Amygdala (tissue), 56 donors: ENCODE measurements at places on chromosomes 5 and 9.

GRCh38 chr5:130955041-130955440 is 210.0 kb downstream of the HINT1 start:
- DNase-seq = no peak

GRCh38 chr9:33106827-33107621 is 30.6 kb upstream of the SMU1 start:
- no peak for DNase-seq

- no peak for DNase-seq
Measured at GRCh38 chr9:104463864-104464263, 40.2 kb upstream of the OR13F1 start.

GRCh38 chr5:60340965-60341471 is 358.9 kb downstream of the DEPDC1B start:
- no peak for DNase-seq

DNA sequence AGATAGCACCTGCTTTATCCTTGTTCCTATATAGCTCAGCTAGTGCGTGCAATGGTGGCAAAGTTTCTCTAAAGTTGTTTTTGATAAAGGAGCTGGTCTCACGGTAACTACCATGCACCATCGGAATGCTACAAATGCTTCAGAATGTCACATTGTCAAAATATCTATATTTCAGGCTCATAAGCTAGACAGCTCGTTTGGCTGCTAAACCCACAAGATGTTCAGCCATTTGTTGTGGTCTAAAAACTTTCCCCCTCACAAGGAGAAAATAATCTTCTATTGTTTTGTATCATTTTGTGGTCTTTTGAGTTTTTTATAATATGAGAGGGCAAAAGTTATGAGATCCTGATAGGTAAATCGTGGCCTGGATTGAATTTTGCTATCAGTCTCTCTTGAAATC is 137.9 kb downstream of the NTRK2 start:
- no peak for DNase-seq

- DNase-seq = no peak
Measured at GRCh38 chr9:129350143-129350935, 172.3 kb upstream of the IER5L start.

DNA sequence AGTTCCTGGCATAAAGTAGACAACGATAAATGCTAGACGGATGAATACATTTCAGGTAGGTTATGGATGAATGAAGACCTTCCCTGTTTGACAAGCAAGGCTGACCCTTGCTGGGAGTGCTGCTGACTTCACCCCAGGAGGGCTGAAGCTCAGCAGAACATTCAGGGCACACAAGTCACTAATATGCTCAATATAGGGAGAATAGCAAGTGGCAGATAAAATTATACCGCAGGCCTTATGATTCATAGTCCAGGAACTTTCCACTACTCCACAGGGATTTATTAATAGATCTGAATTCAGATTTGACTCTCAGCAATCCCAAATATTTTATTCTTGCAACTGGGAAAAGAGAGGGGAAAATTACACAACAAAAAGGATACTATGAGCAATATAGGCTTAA is 38.2 kb upstream of the GRAMD2B start:
- no peak for DNase-seq

DNA sequence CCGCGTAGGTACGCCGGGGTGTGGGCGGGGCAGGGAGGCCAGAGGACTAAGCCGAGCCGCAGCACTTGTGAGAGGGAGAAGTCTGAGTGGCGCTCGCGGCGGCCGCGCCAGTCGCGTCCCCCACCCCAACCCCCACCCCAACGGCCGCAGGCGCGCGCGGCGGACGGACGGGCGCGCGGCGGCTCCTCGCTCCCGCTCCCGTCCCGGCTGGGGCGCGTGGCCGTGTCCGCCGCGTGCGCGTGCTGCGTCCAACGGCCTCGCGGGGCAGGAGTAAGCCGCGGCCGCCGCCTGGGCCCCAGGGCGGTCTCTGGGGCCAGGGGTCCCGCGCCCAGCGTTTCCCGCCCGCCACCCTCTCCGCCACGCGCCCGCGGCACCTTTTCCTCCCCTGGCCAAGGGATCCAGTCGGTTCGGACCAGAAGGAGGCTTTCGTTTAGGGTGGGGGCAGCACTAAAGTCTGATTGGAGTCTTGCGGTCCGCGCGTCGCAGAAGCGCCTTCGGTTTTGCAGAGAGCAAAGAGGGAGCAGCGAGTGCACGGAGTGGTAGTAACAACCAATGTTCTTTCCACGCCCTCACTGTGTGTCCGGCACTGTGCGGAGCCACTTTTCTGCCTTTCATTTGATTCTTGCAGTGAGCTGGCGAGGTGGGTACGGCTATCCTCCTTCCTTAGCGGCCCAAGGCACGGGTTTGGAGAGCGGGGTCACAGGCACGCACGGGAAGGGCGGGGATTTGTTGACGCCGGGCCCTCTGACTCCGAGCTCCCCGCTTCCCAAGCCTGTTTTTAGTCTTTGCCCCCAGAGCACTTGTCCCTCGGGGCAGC is 483 bp downstream of the G3BP1 start:
- no peak for DNase-seq

- DNase-seq = no peak
Measured at GRCh38 chr5:68214482-68215207, 911 bp upstream of the PIK3R1 start.

- DNase-seq = peak; percentile 35
Measured at GRCh38 chr9:109779711-109780452, at the start of gene PALM2AKAP2. TSS of gene PALM2AKAP2 (plus strand) at chr9:109780198. CDS start at chr9:109780489, 291 bp downstream.
